Activated CD4-positive, alpha-beta T cell treated with anti-CD3 and anti-CD28 coated beads, Interleukin-2, amount 50 U/mL, for 48 hours (primary cell): ENCODE measurements at places on chromosomes 6 and 20.

GRCh38 chr6:117137711-117138110 lies 127.6 kb upstream of the VGLL2 start:
- DNase-seq: no peak

- DNase-seq: no peak
Measured at GRCh38 chr6:121205569-121205968, 128.7 kb downstream of the TBC1D32 start.

DNA sequence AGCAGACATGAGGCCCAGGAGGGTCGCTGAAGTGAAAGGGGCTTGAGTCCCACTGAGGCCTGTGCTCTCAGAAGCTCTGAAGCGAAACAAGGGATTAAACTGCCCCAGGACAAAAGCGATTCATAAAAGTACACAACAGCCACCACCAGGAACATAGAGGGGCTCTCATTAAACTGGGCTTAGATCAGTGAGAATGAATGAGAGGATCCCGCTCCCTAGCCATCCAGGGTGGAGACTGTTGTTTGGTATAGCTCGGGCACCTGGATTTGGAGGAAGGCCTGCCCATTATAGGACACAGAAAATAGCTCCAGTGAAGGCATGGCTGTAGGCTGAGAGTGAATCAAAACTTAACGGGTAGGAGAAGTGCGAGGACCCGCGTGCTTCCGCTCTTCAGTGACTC lies 91.6 kb upstream of the TAB2 start:
- no peak for DNase-seq

DNA sequence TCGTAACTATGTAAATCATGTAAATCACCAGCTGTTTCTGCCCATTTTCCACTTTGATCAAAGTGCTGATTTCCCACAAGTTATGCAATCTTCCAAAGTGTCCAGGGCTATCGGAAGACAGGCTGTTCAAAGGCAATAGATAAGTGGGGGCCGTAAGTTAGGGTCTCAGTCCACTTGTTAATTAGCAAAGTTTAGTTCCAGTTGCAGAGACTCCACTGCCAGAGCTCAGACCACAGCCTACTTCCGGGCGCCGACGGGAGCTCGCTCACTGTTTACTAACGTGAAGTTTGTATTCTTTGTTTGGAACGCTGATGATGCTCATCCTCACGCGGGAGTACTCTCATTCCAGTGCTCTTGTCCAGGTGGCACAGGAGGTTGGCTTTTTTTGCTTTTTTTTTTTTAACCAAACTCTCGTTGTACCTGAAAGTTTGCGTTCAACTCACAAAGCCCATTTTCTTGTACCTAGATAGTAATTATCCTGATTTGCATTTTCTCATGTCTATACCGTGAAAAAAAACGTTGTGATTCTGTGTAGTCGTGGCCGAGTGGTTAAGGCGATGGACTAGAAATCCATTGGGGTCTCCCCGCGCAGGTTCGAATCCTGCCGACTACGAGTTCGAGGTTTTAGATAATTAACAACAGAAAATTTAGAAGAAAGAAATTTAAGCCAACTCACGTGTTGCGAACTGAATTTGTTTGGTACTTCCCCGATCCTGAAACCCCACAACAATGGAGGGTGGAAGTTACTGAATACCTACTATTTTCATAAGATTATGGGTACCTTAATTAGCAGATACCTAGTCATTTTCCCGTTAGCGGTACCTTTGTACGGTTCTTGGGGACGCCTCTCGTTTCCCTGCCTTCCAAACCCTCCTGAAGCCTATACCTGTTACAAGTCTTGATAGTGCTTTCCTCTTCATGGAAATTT lies 29.9 kb upstream of the ZNF184 start:
- peak; percentile 87 for DNase-seq

- no peak for DNase-seq
Measured at GRCh38 chr6:141321493-141322347, 811.0 kb upstream of the GJE1 start.

DNA sequence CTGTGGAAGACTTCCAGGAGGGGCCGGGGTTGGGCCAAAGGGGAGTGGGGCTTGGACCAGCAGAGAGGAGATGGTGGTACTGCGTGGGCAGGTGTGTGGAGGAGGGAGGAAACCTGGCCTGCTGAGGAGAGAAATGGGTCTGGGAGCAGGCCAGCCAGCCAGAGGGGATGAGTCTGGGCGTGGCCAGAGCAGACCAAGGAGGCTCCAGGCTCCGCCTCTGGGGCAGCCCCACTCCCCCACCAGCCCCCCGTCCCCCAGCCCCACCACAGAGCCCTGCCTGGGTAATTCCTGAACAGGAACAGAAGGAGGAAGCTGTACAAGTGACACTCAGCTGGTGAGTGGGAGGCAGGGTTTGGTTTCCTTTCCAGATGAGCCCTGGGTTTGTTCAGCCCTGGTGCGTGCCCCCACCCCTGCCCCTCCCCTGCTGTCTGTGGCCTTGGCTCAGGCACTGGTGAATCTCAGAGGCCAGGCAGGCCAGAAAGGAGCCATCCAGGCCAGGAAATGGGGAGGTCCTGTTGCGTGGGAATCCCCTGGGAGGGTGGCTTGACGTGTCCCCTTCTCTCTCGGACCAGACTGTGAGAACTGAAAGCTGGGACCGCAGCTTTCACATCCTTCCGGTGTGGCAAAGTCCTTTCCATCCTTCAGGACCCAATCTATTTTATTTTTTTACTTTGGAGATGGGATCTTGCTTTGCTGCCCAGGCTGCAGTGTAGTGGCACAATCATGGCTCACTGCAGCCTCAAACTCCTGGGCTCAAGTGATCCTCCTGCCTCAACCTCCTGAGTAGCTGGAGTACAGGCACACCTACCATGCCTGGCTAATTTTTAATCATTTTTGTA lies 9.4 kb upstream of the SRC start:
- peak; percentile 60 for DNase-seq

- peak; percentile 30 for DNase-seq
Measured at GRCh38 chr6:132820629-132821381, 6.4 kb downstream of the RPS12 start.

DNA sequence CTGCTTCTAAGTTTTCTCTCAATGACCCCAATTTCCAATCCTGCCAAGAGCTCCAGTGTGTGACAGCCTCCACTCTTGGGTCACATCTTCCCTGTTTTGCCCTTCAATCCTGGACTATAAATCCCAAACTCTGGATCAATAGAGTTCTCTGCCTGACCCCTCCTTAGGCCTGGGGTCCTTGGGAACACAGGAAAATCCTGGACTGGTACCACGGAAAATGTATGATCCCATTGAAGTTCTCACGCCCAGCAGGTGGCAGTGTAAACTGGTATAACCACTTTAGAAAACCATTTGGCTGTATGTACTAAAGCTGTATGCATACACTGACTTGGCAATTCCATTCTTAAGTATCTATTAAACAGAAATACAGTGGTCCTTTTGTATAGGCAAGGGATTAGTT lies 98.0 kb downstream of the SNAP25 start:
- peak; percentile 21 for DNase-seq

GRCh38 chr6:20696676-20697075 lies 162.4 kb downstream of the CDKAL1 start:
- no peak for DNase-seq

GRCh38 chr6:113642714-113643406 lies 214.3 kb upstream of the MARCKS start:
- no peak for DNase-seq

- no peak for DNase-seq
Measured at GRCh38 chr20:1209447-1210387, 6.5 kb downstream of the C20orf202 start.

DNA sequence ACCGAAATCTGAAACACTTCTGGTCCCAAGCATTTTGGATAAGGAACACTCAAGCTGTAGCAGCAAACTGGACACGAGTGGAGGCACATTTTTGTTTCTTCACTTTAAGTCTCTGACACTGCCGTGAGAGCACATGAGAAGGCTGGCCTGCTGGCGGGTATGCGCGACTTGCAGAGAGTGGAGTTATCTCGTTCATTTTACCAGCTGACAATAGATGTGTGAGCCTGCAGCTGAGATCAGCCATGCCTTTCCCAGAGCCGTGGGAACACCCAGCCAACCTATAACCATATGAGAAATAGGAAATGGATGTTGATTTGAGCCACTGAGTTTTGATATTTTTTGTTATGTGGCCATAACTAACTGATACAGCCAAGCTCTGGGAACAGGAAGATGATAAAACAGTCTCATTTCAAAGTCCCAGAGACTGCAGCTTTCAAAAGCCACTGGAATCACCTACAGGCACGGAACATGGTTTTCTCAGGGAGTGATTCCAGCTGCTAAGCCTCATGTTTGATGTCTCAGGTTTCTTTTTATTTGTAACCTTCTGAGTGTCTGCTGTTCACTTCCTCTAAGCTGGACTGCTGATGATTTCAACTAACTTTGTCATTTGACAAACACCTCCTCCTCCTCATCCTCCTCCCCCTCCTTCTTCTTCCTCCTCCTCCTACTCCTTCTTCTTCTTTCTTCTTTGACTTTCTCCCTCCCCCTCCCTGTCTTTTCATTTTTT lies 28.6 kb upstream of the LAMP5 start:
- no peak for DNase-seq

DNA sequence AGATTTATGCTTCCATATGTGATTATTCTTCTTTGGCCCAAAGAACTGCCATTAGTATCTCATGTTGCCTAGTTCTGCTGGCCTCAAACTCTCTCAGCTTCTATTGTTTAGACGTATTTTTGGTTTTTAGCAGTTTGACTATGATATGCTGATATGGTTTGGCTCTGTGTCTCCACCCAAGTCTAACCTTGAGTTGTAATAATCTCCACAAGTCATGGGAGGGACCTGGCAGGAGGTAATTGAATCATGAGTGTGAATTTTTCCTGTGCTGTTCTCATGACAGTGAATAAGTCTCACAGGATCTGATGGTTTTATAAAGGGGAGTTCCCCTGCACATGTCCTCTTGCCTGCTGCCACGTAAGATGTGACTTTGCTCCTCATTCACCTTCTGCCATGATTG lies 96.7 kb upstream of the ARG1 start:
- no peak for DNase-seq

- no peak for DNase-seq
Measured at GRCh38 chr20:9478771-9479170, 35.6 kb upstream of the LAMP5 start.

DNA sequence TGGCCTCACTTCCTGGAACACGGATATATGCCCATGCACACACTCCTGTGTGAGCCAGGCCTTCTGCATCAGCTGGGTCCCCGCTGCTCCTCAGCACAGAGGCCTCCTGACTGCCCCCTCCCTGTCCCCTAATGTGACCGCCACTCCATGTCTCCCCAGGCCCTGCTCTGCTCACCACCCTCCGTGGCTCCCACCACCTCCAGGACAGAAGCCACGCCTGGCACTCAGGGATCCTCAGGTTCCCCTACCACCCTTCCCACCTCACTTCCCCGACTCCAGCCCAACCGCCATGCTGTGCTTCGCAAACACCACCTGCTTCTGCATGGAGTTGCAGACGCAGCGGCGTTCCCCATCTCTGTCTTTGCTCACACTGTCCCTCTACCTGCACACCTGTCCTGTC lies 4.3 kb upstream of the SRC start:
- no peak for DNase-seq

DNA sequence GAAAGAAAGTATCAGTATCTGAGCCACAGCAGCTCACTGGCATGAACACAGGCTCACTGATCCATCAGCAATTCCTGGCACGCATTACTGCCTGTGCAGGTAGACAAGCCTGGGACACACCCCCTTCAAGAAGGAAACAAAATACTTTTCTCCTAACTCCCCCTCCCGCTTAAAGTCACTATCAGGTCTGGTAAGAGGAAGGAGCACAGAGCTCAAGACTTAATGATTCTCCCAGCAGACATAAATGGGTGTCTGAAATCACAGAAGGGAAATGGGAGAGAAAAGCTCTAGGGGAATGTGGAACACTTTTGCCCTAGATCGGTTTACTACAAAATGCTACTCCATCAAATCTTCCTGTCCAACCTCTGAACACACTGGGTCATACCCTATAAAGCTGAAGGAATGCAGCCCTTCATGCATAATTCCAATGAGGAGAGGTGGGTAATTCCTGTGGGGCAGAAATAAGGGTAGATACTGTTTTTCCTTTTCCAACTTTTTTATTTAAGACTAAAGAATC lies at the start of gene ADGRF1:
ADGRF1 (minus strand) TSS at position 58 of the 517 bp plus-strand sequence. CDS start 13,271 bp downstream, outside the sequence.
- DNase-seq: no peak

DNA sequence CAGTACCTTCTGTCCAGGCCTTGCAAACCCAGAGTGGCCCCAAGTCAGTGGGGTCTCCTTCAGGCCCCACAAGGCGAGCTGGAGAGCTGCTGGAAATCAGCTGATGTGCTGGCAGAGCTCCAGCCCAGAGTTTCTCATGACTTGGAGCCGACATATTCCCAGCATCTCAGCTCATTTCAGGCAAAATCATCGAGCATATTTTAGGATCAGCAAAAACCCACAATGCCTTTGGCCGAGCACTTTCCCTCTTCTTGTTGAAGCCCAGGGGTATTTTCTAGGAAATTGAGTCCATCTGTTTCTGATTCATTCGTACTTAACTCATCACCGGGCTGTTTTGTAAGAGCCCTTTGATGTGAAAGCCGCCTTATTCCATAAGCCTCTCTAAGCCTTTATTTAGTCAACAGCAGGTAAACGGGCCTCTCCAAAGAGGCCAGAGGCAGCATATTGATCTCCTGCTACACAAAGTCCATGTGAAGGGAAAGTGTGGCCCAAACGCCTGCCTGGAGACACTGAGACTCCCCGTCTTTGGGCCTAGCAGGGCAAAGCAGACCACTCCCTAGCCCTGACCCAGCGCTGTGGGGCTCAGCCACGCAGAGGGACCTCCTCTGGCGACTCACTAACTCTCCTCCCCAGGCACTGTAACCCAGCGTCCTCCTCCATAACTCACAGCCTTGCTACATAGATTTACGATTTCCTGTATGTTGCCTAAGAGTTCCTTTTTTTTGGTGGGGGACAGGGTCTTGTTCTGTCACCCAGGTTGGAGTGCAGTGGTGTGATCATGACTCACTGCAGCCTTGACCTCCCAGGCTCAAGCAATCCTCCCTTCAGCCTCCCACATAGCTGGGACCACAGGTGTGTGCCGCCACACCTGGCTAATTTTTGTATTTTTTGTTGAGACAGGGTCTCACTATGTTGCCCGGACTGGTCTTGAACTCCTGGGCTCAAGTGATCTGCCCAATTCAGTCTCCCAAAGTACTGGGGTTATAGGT lies 12.1 kb upstream of the C20orf203 start:
- no peak for DNase-seq

DNA sequence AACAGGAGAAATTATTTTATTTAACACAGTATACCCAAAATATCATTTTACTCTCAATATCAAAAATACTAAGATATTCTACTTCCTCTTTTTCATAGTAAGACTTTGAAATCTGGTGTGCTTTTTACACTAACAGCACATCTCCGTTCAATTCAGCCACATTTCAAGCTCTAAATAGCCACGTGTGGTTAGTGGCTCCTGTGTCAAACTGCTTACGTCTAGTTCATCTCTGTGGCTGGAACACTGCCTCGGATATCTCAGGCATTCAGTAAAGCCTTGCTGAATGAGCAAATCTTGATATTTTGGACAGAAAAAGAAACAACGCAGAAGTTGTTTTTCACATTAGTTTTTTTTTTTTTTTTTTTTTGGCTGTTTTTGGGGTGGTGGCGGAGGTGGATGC lies 136.1 kb downstream of the EYA4 start:
- no peak for DNase-seq

DNA sequence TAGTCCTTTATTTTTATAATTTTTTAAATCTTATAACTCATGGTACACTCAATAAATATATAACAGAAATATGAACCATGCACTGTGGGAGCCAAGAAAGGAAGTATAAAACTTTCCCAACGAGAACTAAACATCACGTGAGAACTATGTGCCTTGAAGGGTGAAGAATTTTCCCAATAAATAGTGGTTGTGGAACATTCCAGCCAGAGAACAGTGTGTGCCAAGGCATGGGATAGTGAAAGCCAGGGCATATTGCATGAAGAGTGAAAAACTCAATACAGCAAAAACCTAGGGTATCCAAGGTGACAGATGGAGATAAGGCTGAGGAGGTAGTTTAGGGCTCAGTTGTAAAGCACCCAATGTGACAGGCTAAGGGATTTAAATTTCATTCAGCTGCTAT lies 86.1 kb downstream of the SIM1 start:
- DNase-seq: no peak
